GM12878 (cell line): ENCODE measurements at places on chromosomes 16 and 17. TPM values are rescaled to one million over a fixed set of nuclear protein-coding genes. Genes with fewer than 3 reads are reported as not detected.

Gene IL34
- polyA plus RNA-seq, result not detected in 2 replicates

Gene CD300LF
- not detected in 2 replicates for polyA plus RNA-seq

Gene SEBOX
- not detected in 2 replicates for polyA plus RNA-seq

Gene PLLP
- 0.73 and 0.88 TPM in 2 replicates for polyA plus RNA-seq

GRCh38 chr17:21025451-21025850, 17.4 kb downstream of the USP22 start:
- no peak for DNase-seq

DNA sequence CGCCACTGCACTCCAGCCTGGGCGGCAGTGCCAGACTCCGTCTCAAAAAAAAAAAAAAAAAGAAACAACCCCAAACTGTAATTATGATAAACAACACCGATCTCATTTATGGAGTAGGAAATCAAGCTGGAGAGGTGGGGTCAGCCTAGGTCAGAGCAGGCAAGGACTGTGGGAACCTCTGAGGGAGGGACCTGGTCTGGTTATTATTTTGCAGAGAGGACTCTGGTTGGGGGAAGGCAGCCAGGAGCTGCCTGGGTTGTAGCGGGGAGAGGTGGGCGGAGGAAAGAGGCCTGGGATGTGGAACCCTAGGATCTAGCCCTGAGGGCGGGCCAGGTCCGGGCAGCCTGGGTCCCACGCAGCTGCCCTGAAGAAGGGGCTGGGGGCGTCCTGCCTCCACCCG, 10.9 kb upstream of the HS3ST6 start:
- DNase-seq, result no peak

GRCh38 chr16:67928147-67928546, 3.5 kb downstream of the CTRL start:
- no peak for DNase-seq

DNA sequence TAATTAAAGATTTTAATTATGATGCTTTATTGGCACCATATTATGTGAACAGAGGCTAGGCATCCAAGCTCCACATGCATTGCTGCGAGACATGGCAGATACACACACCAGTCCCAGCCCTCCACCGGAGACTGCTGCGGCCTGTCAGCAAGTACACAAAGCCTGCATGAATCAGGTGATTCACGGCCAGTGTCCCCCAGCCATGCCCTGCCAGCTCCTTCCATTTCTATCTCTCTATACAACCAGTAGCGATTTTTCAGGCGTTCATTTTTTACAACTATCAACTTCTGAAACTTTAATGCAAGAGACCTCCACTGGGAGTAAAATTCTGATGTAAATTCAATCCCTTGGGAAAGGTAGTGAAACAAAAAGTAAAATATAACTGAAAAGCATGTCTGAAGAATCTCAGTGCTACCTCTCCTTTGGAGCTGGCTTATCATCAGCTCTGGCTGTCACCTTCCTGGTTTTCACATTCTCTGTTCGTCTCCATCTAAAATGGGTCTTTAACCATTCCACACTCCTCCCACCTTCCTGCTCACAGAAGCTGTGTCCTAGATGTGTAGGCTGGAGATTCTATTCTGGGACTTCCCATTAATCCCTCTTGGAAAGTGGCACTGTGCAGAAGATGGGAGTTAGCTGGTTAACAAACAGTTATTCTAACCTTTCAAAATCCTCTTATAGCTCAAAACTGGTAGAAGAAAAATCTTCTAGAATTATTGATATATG, 32.2 kb downstream of the HS3ST3A1 start:
- no peak for DNase-seq

GRCh38 chr17:64216338-64217248, 46.5 kb downstream of the TEX2 start:
- peak; percentile 26 for DNase-seq

DNA sequence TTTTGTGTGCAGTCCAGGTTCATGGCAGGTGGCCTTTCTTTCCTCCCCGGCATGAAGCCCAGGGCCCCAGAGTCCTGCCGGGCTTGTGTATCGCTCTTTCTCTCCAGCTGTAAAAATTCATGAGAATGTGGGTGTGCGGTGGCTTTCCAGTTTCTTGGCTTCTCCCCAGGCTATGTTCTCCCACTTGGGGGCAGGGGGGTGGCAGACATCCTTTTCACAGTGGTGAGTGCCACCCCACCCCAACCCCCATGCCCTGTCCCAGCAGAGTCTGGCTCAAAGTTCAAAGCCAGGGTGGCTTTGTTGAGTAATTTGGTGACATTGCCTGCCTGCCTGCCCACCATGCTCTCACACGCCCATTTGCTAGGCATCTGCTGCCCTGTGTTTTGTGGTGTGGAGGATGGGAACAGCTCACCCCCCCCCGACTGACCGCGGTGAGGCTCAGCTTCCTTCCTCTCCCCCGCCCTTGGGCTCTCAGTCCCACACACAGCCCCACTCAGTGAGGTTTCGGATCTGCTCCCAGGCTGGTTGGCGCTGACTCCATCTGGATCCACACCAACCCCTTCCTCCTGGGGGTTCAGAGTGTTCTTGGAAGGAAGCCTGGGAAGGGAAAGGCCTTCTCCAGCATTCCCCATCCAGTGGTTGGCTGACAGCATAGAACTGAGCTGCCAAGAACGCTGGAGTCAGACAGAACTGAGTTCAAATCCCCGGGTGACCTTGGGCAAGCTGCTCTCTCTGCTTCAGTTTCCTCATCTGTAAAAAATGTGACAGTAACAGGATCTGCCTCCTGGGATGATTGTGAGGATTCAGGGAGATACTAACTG, 36.0 kb downstream of the CHD9 start:
- peak; percentile 59 for DNase-seq

DNA sequence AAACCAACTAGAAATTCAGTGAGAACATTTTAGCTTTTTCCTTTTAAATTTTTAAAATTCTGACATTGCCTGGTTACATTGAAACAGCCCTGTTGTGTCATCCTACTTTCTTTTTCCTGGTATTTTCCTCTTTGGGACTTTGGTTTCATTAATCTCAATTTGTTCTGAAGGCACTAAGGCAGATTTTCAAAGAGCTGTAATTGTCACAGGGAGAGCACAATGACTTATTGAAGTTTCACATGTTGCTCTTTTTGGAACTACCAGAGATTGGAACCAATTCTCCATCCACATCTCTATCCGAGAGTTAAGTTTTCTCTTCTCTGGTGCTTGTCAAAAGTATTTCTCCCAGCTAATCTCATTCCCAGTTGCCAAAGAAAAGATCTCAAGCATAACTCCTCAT, 144.7 kb upstream of the TBX2 start:
- DNase-seq, result no peak
